Caki2 (cell line): ENCODE measurements at places on chromosomes 5 and 9.

DNA sequence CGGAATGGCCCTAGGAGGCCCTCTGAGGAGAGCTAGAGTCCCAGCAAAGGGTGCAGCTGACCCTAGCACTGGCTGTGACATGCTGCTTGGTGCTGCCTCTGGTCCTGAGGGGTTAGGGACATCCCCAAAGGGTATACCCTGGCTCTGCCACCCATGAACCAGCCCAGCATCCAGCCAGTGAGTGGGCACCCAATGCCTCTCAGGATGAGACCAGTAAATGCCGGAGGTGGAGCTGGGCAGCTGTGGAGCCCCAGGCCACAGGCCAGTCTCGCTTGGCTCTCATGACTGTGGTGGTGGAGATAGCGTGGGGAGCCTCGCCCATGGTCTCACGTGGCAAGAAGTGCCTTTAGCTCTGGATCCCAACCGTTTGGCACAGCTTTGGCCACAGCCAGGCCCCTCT is 3.7 kb upstream of the CEL start:
- DNase-seq, result no peak

- DNase-seq, result no peak
Observed at GRCh38 chr5:171599411-171599810, 180.0 kb downstream of the FGF18 start.

- peak; percentile 14 for DNase-seq
Observed at GRCh38 chr5:73783828-73784227, 157.8 kb downstream of the ARHGEF28 start.

DNA sequence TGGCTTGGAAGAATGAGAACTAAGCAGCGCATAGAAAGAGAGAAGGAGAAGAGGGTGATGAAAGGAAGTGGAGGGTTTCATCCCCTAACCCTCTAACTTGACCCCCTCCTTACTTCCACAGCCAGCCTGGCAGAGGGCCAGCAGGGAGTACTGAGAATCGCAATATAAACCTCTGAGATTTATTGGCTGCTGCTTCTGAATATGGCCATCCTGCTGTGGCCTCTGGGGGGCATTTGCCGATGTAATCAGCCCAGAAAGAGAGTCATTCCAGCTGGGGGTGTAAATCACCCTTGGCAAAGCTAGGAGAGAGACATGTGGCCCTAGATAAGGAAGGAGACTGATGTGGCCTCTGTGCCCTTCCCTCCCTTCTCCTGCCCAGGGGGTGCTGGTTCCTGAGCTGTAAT is 960 bp upstream of the GFRA3 start:
- no peak for DNase-seq

GRCh38 chr5:178371362-178372111 is 138.9 kb upstream of the PHYKPL start:
- no peak for DNase-seq

DNA sequence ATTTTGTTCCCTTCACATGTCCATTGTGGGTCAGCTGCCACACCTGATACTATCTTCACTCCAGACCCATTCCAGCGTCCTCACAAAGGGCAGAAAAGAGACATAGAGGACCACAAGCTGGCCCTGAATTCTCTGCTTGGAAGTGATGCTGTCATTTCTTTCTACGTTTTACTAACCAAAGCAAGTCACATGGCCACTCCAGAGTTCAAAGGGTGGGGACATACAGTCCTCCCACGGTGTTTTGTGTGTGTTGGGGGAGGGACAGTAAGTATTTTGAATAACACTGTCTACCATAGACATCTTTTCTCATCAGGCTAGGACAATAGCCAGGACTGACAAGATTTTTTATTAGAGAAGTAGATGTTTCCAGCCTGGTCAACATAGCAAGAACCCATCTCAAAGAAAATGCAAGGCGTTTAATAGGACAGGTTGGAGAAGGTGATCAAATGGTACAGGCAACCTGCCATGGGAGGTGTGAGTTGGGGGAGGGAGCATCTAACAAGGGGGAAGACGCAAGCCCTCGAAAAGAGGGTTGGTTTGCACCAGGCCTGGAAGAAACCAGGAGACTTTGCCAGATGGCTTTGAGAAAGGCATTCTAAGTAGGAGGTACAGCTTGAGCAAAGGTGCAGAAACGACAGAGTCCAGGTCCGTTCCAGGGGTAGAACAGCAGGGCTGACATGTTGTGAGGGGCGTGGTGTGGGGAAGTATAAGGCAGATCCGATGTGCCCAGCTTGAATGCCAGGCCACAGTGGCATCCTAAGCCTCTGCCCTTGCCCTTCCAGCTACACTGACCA is 11.3 kb upstream of the GLIPR2 start:
- DNase-seq, result no peak

DNA sequence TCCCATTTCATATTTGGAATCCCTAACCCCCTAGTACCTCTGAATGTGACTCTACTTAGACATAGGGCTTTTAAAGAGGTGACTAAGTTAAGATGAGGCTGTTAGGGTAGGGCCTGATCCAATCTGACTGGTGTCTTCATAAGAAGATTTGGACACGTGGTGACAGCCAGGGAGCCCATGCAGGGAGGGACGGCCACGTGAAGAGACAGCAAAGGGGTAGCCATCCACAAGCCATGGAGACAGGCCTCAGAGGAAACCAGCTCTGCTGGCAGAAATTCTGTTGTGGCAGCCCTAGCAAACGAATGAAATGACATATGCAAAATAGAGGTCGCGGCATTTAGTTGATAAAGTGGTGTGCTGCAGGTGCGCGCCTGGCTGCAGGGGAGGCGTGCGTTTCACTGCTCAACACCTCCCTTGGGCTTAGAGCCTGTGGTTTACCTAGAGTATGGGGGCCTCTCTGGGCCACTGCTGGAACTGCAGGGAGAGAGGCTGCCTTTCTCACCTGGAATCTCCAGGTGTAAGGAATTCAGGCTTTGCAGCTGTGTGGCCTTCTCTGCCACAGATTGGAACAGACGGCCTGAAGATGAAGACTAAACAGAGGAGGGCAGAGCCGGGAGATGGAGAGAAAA is 7.1 kb upstream of the AFAP1L1 start:
- DNase-seq, result no peak

- DNase-seq, result no peak
Observed at GRCh38 chr9:28598408-28598807, 1025.1 kb upstream of the C9orf72 start.

DNA sequence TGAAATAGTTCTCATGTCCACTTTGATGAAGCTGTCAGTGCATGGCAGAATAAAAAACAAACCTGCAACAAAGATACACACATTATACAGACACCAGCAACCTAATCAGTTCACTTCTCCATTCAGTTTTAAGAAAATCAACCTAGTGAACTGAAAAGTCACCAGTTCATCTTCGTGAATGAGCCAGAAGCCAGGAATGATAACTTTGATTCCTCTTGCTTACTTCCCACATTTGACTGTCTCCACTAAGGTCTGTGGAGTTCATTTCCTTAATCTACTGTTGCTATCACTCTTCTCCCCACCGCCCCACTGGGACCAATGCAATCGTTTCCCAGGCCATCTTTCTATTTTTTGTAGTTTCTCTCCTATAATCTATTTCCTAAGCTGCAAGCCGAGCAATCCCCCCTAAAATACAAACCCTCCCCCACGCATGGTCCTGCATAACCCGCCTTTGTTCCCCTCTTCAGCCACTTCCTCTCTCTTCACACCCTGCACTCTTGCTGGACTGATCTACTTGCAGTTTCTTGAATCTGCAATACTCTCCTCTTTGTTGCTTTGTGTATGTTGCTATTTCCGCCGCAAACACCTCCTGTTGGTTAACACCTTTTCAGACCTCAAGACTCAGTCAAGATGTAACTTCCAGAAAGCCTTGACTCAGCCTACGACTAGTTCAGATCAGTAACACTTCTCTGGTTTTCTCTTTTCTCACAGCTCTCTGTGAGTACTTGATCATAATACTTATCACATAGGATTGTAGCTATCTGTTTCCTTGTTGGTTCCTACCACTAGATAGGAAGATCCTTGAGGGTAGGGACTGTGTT is 16.6 kb downstream of the STOM start:
- DNase-seq, result no peak

DNA sequence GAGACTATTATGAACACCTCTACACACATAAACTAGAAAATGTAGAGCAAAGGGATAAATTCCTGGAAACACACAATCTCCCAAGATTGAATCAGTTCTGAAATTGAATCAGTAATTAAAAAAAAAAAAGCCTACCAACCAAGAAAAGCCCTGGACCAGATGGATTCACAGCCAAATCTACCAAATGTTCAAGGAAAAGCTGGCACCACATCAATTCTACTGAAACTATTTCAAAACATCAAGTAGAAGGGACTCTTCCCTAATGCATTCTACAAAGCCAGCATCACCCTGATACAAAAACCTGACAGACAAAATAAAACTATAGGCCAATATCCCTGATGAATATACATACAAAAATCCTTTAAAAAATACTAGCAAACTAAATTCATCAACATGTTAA is 25.4 kb upstream of the GRXCR2 start:
- no peak for DNase-seq

DNA sequence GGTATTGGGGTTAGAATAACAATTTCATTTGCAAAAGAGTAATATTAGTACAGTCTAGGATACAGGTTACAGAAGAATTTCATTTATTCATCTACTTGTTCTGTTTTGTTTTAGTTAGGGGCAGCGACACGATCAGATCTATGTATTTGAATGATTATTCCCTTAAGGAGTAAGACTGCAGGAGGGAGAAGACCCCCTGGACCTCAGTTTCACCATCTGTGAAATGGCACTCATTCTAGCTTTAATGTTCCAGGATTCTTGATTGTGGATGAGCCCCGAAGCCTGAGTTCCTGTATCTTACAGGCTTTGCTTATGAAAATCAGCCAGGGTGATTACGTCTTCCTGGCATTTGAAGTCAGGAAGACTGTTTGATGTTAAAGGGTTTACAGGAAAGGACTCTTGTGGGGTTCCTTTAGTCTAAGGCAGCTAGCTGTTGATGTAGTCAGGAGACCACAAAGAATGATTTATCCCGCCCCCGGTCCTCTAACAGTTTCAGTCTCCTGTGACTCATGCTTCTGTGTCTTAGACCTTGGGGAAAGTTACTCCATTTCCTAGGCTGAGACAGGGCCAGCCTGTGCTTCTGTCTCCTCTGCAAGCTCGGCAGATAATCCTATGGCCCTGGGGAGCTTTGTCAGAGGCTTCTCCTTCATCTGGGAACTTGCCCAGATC is 11.5 kb downstream of the SMIM3 start:
- peak; percentile 30 for DNase-seq

DNA sequence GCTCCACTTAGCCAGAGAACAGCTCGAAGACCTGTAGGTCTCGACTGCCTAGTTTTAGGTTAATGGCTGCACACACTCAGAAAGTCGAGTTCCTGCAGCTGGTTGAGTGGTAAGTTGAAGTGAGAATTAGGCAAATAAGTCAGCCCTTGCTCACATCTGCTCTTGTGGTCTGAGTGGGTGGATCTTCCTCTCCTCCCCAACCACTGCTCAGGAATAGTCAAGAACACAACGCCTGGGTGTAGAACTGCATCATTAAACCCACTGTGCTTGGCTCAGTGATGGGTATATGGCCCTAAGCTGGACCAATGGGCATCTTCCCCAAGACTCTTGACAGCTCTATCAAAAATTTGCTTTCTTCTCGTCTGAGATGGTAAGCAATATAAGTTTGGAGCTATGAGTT is 20.9 kb upstream of the ADAM19 start:
- no peak for DNase-seq

GRCh38 chr5:137217599-137218200 is 281.4 kb downstream of the SPOCK1 start:
- peak; percentile 81 for DNase-seq

DNA sequence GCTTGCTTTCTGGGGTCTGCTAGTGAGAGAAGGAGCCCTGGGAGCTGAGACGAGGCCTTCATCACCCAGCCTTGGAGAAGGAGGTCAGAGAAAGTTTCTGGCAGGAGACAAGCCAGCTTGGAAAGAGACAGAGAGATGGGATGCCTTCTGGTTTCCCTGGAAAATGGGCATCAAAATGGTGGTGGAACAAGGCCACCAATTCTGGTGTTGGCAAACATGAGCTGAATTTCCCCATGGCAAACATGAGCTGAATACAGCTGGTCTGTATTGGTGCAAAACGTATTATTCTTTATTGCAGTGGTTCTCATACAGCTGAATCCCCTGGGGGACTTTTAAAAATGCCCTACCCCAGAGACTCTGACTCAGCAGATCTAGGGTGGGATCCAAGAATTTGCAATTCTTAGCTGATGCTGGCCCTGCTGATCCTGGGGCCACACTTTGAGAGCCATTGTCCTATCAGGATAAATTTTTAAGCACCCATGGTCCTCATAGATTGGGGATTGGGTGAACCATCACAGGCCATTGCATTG is 39.1 kb upstream of the S1PR3 start:
- no peak for DNase-seq

- no peak for DNase-seq
Observed at GRCh38 chr9:89492586-89492985, 5.3 kb downstream of the SEMA4D start.

- no peak for DNase-seq
Observed at GRCh38 chr9:134099123-134099761, 31.4 kb upstream of the BRD3 start.

GRCh38 chr9:134321946-134322741 is 4.1 kb upstream of the RXRA start:
- DNase-seq, result no peak

DNA sequence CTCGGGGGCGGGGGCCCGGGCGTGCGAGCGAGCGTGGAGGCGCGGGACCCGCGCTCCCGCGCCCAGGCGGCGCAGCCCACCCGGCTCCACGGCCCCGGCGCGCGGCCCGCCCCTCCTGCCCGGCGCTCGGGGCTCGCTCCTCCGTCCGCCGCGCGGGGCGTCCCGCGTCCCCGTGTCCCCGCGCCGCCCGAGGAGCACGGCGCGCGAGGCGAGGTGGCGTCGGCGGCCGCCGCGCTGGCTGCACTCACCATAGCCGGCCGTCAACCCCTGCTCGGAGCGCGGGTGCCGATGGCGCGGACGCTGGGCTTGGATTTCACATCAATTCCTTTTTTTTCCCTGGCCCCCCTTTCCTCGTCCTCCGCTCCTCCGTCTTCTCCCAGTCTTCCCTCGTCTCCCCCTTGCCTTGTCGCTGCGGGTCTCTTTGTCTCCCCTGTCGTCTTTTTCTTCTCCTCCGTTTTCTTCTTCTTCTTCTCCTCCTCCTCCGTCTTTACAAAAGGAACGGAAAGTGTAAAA is 494 bp downstream of the PTCH1 start:
- no peak for DNase-seq

DNA sequence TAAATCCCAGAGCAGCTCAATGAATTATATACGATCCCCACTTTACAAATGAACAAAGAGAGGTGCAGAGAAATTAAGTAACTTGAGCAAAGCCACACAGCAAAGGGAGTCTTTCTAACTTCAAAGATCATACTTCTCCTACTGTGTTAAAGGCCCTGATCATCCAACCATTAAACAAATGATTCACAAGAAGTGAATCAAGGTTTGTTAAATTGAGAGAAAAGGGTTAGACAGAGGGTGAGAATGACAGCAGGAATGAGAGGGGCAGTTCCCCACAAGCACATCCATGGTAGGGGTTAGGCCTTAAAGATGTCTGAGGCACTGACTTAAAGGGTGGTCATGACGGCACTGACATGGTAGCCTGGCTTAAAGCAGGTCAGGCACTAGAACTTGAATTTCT is 10.7 kb downstream of the IDNK start:
- DNase-seq, result peak; percentile 17

DNA sequence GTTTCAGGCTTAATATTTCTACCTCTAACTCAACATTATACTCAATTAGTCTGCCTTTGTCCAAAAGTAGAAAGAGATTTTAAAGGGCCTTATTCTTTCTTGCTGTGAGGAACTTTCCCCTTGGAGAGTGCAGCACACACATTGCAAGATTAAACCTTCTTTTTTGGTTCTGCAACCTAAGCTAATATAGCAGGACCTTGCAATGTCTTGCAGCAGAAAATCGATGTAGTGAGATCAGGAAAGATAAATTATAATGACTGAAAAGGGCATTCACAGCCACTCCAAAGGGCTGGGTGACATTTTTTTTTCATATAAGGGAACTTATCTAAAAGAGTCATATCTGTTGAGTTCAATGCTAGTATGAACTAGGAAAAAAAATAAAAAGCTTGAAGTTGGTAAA is 422.7 kb upstream of the ADAMTS16 start:
- no peak for DNase-seq
